Keratinocyte (primary cell): ENCODE measurements at places on chromosomes 3 and 15.

GRCh38 chr3:172098698-172099494 lies 59.5 kb downstream of the FNDC3B start:
- DNase-seq = no peak

DNA sequence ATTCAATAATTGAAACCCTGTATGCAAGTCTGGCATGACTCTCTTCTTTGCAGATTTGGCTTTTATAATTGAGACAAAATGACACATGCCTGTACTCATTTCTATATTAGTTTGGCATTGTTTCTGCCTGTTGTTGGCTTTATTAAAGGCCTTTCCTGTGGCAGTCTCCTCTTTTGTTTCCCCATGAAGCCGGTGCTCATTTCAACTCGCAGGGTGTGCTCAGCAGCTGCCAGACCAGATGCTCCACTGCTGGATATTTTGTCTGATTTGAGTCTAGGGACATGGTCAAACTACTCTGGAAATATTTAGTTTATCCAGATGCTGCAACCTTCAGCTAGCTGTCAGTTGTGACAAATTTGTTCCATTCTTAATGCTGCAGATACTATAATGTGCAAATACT lies 445.3 kb downstream of the NAALADL2 start:
- no peak for DNase-seq

GRCh38 chr3:49901366-49902339 lies 2.0 kb downstream of the MST1R start:
- no peak for DNase-seq

DNA sequence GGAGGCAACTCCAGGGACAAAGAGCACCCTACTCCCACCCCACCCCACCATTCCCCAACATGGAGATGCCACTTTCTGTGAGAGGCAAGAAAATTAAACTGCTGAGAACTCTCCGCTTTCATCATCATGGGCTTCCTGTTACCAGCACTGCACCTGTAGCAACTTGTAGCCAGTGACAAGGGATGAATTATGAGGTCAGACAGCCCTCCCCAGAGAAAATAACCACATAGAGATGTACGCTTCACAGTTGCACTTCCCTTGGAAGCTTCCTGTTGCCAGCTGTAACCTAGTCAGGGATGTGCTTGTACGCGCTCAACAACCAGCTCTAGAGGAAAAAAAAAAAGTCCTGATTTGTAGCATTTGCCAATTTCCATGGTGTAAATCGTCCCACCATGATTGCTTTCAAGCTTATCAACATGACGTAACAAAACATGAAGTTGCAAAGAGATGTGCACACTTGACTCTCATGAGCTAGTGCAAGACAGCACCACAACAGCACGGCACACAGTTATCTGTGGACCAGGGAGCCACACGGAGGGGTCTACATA lies 145.4 kb downstream of the RAB11A start:
- no peak for DNase-seq

DNA sequence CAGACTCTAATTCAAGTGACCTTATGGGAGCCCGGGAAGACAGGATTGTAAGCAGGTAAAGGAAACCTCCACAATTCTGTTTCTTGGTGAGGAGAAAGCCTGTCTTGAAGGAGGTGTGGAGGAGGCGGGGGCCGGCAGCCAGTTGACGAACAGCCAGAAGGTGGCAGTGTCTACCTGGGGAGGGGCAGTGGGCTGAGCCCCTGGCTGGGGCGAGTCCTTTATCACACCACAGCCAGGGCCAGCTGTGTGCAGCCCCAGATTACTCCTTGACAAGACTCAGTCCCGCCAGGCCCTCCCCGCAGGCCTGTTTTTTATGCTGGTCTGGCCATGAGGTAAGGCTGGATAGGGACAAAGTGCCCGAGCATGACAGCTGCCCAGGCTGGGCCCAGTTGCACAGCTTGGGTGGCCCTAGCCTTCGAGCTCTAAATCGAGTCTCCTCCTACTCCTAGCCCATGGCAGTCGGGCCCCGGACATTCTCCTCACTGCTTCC lies 40.9 kb upstream of the IDH2 start:
- no peak for DNase-seq

GRCh38 chr3:186021673-186022362 lies 84.0 kb upstream of the TRA2B start:
- no peak for DNase-seq

- no peak for DNase-seq
These were observed 617.5 kb downstream of the TBL1XR1 start for GRCh38 chr3:176579711-176580185.

GRCh38 chr15:70219256-70219895 lies 121.7 kb upstream of the TLE3 start:
- DNase-seq = no peak

GRCh38 chr3:133106169-133106568 lies 68.0 kb downstream of the TMEM108 start:
- no peak for DNase-seq

DNA sequence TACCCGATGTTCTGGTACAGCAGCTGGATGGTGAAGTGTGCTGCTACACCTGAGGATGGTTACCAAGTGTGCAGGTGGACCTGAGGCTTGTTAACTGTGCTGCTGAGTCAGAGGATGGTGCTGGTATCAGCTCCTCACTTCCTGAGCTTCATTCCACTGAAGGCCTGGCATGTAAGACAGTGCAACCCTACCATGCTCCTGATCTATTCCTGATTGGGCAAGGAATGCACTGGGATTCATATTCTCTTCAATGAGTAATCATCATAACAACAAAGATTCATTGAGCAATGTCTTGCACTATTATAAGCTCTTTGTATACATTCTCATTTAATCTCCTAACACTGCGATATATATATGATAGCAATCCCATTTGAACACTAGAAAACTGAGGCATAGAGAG lies 62.9 kb upstream of the THSD4 start:
- DNase-seq = peak; percentile 91

- no peak for DNase-seq
These were observed 91.2 kb upstream of the VEPH1 start for GRCh38 chr3:157594413-157594812.

- DNase-seq = no peak
These were observed 4.3 kb upstream of the GLYCTK start for GRCh38 chr3:52283306-52283705.

DNA sequence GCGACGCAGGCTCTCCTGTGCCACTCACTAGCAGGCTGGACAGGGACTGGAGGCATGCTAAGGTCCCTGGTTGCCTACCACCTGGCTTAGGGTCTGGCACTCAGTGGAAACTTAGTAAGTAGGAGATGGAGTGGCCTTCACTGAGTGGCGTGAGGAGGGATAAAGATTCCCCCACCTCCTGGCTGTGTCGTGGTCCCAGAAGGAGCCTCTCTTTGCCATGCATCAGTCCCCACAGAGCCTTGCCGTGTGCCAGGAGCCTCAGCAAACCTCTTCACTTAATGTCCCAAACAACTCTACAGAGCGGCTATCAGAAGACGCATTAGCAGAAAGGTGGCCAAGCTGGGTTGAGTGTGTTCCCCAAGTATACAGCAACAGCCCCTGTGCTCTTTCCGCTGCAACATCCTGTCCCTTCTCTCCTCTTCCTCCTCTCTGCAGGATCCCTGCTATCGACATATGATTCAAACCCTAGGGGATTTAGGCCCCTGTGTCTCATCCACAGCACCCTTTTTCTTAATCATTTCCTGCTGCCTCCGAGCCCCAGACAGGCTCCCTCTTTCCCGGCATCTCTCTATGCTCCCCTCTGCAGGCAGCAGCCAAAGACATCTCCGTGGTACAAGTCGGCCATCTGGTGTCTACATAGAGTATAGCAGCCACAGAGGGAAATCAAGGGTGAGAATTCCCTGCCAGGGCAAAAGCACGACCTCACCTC lies 66.7 kb downstream of the SLC6A1 start:
- DNase-seq = peak; percentile 7

- DNase-seq = no peak
These were observed 82.1 kb downstream of the DLG1 start for GRCh38 chr3:197216169-197216860.

DNA sequence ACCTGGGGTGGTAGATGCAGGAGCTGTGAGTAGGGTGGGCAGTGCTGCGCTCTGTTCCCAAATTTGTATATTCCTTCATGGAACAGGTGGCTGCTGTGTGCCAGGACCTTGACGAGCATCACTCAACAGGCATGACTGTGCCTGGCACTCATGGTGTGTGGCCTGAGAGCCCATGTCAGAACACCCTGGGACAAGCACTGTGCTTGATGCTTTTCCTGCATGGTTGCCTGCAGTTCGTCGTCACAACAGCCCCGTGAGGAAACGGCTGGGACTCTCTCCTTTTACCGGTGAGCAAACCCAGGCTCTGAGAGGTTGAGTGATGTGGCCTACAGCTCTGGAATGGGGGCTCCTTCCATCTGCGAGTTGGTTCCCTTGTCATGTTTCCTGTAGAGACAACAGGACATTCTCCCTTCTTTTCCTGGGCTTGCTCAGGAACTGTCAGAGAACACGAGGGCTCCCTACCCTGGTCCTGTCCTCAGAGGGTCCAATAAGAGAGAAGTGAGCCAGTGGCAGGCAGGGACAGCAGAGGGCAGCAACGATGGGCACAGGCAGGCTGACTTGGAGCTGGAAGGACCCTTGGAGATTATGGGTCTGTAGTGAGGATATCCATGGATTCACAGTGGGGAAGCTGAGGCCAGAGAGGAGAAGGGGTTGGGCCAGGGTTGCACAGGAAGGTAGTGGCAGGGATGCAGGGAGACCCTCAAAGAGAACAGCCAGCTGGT lies 37.4 kb downstream of the PRKCD start:
- no peak for DNase-seq

- no peak for DNase-seq
These were observed 12.8 kb downstream of the SH3BP5 start for GRCh38 chr3:15319575-15319974.

- no peak for DNase-seq
These were observed 34.1 kb upstream of the WNT5A start for GRCh38 chr3:55521064-55521737.

GRCh38 chr15:80484333-80484864 lies 80.2 kb downstream of the ARNT2 start:
- DNase-seq = no peak

GRCh38 chr3:124260206-124260915 lies 268.4 kb upstream of the ROPN1 start:
- no peak for DNase-seq

- no peak for DNase-seq
These were observed 852.3 kb upstream of the ALCAM start for GRCh38 chr3:104514371-104514770.

GRCh38 chr3:65172209-65172608 lies 484.4 kb upstream of the ADAMTS9 start:
- no peak for DNase-seq

DNA sequence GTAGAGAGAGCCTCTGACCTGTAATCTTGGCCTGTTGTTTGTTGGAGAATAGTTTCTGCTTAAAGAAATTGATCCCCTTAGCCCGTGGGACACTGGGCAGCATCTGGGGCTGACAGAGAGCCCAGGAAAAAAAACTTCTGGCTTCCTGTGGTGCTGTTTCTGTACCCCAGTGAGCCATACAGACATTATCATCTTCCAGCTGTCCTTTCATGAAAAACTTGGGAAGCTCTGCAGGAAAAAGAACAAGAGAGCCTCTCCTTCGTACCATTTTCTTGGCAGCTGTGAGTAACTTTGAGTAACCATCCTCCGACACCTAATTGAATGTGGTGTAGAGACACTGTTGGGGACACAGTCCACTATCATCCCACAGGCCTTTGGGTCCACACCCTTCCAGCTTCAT lies 333.0 kb downstream of the SHQ1 start:
- no peak for DNase-seq
